HS-5 (cell line): ENCODE measurements at places on chromosomes 3 and 15.

- DNase-seq, result no peak
Measured at GRCh38 chr3:64856106-64856505, 168.3 kb upstream of the ADAMTS9 start.

GRCh38 chr15:43796566-43796965 lies 3.5 kb downstream of the SERINC4 start:
- DNase-seq, result no peak

GRCh38 chr3:26647078-26647477 lies 24.5 kb downstream of the LRRC3B start:
- DNase-seq, result no peak

- no peak for DNase-seq
Measured at GRCh38 chr3:19147905-19148767, at the start of gene KCNH8. TSS of gene KCNH8 (plus strand) at chr3:19148510. CDS start at chr3:19148720, 210 bp downstream.

GRCh38 chr3:142105991-142106390 lies 43.4 kb downstream of the TFDP2 start:
- DNase-seq, result no peak

DNA sequence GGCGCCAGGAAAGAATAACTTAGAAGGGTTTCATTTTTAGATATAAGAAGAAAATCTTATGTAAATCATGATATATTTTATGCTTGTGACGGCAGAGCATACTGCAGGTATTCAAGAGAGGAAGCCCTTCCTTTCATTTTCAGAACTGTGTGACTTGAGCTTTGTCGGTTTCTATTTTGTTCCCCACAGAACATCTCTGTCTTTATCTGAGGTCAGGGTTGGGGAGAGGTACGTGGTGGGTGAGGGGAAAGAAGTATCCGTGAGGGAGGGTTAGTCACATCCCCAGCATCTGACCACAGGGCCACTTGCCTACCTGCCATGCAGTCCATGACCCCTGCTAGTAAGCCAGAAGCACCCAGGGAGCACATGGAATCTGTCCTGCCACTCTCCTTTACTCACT lies 126.5 kb downstream of the DGKG start:
- DNase-seq, result no peak

- no peak for DNase-seq
Measured at GRCh38 chr15:83081256-83082014, 14.4 kb upstream of the BTBD1 start.

DNA sequence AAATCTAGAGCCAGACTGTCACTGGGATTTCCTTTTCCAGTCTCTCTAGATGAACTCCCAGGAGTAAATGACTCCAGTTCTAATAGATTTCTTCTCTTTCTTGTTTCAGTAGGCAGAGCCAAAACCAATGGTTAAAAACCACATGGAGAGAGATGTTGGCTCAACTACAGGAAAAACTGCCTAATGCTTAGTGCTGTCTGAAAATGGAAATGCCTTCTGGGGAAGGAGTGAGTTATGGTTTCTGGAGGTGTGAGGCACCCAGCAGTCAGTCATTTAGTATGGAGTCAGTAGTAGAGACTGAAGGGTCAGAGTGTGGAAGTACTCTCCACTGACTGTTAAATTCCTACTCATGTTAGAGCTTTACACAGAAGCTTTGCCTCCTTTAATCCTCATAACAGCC lies 136.7 kb downstream of the CCNL1 start:
- no peak for DNase-seq

DNA sequence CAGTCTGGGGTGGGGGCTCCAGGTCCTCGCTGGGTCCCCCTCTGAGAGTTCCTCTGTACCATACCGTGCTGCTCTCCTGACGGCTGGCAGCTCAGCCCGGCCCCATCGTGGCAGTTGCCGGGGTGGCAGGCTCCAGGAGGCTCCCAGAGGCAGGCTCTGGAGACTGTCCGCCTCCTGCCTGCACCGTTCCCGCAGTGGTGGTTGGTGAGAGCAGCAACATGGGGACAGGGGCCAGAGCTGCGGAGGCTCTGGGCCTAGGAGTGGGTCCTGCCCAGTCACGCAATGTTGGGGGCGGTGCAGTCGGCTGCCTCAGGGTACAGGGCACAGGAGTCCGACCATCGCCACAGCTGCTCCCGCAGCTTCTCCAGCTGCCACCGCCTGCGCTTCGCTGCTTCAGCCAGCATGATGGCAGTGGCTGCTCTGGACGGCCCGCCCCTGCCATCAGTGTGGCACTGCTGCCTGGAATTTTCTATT lies 492.7 kb downstream of the AGBL1 start:
- DNase-seq, result no peak

- DNase-seq, result no peak
Measured at GRCh38 chr3:72299823-72300222, 514.9 kb upstream of the PROK2 start.

- no peak for DNase-seq
Measured at GRCh38 chr15:45637552-45638033, 2.8 kb downstream of the SQOR start.

DNA sequence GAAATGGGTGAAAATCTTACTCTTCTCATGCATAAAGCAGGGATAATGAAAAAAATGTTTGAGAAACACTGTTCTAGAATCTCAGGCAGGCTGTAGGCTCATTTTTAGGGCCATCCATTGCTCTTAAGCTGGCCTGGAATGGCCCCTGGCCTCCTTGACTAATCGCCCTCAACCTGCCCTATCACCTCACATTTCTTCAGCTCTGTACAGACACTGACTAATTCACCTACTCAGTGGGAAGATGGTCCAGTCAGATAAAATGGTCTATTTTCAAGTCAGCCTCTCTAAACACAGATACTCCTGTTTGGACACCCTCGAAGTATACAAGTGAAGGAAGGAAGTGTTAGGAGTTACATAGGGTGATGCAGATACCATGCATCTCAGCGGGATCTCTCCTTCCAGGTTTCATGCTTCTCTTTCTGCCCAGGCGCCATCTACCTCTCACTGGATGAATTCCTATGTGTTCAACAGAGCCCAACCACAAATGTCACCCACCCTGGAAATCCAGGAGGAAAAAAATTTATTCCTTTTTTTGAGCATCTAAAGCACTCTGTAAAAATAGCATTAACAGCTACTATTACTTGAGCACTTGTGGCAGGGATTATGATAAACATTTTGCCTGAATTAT lies 12.1 kb downstream of the FMN1 start:
- no peak for DNase-seq

DNA sequence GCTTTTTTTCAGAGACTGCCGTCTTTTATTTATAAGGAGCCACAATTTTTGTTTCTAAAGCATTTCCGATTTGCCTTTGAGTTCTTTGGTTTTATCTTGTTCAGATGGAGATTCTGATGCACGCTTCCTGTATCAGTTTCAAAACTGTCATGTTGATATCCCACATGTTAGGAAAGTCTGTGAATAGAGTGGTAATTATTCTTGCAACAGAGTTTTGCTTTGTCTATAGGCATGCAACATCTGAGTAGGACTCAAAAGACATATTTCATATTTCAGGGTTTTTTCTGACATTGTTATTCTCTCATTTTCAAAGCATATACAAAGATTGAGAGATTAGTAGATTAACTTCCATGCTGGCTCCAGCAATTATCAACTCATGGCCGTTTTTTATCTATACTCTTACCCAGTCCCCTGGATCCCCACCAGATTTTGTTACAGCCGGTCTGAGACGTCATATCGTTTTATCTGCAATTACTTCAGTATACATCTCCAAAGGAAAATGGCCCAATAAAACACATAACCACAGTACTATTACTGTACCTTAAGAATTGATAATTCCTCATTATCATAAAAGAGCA lies 22.4 kb downstream of the PAQR5 start:
- no peak for DNase-seq

- DNase-seq, result no peak
Measured at GRCh38 chr3:188761439-188761838, 410.3 kb upstream of the TPRG1 start.

DNA sequence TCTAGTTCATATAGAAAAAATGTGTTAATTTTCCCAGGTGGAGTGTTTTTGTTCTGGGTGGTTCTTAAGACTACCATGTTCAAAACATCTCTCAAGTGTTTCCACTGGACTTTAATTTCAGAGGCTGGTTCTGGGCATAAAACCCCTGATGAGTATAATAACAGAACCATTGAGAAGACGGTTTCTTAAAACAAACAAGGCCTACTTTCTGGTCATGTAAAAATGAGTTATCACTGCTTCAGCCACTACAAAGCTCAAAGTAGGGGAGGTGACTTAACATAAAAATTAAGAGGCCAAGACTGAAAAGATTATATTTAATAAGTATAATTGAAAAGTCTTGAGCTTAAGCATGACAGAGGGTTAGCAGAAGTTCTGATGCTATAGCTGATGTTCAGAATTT lies 33.8 kb downstream of the RYR3 start:
- DNase-seq, result no peak

DNA sequence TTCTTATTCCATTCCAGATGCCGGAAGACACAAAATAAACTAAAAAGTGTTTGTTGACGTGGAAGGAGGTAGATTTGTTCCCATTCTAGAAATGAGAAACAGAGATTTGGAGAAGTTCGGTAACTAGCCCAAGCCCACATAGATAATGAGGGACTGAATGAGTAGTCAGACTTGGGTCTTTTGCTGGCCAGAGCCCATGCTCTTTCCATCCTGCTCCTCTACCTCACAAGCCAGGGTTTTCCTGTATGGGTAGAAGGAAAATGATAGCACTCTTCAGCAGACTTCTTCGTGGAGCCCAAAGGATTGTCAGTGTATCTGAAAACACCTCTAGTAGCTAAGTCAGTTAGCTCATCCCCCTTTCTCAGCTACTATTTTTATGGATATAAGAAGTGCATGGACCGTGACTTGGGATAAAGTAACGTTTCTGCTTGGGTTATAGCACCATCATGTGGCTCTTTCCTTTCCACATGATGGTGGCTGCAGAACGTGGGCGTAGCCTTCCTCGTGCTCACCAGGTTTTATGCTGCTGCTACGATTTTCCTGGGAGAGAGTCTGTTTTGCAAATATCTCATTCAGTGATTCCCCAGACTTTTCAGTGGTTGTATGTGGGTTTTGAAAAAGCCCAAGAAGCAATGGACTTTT lies 84.6 kb downstream of the DGKG start:
- DNase-seq, result no peak

DNA sequence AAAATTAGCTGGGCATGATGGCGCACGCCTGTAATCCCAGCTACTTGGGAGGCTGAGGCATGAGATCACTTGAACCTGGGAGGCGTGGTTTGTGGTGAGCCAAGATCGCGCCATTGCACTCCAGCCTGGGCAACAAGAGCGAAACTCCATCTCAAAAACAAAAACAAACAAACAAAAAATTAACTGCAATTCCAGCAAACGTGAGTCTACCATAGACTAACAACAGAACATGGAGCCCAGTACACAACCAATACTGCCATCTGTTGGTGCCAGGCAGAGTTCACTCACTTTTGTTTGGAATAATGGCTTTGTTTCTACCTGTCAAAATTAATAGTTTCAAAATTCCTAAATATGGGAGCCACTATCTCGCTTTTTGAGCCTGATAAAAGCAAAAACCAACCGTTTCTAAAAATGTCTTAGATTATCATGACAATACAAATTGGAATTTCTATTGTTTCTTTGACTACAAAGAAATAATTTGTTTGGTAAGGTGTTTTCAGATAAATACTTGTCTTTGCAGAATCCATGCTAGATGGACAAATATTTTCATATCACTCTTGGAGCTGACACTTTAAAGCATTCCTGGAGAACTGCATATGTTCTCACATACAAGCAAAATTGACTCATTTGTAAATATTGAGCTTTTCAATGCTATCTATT lies 45.0 kb downstream of the GPR176 start:
- no peak for DNase-seq

DNA sequence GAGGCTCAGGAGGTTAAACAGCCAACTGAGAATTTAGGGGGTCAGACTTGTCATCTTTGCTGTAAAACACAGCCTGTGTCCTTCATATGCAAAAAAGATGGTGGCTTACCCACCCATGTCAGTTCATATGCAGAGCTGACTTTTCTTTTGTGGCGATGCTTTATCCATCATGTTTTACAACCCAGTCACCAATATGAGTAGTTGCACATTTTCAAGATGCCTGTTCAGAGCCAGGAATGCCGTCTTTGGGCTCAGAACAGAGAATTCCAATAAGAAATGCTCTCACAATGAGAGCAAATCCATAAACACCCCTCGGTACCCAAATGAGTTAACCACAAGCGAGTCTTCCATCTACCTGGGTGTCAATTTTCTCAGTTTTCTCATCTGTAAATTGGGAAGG lies 83.6 kb downstream of the TIGIT start:
- DNase-seq, result no peak

DNA sequence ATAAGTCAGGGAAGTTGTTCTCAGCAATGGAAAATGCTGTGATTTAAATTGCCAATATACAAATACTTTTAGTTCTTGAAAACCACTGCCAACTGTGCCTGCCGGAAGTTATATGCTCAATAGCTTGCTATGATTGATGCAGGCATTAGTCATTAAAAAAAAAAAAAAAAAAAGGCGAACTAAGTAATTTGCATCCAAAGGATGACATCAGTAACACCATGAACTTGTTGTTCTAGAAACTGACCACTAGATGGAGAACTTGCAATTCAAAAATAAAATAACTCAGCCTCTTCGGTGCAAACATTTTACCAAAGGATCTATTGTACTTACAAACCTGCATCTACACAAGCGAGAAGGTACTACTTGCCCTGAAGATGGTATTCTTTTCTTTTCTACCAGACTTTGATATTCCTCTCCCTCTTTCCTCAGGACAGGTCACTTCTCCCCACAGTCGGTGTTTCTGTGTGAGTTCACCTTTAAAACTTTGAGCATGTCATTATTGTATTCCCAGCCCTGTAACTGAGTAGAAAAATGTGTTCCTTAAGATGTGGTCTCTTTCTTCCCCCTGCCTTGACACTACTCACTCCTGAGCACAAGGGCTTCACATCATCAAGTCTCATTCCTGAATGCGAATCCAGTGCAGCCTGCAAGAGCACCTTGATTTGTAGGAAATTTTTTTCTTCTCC lies 115.0 kb upstream of the VEPH1 start:
- DNase-seq, result peak; percentile 83

GRCh38 chr15:79657722-79658121 lies 225.6 kb downstream of the MINAR1 start:
- no peak for DNase-seq

- DNase-seq, result no peak
Measured at GRCh38 chr15:72532991-72533601, 59.0 kb downstream of the ARIH1 start.

DNA sequence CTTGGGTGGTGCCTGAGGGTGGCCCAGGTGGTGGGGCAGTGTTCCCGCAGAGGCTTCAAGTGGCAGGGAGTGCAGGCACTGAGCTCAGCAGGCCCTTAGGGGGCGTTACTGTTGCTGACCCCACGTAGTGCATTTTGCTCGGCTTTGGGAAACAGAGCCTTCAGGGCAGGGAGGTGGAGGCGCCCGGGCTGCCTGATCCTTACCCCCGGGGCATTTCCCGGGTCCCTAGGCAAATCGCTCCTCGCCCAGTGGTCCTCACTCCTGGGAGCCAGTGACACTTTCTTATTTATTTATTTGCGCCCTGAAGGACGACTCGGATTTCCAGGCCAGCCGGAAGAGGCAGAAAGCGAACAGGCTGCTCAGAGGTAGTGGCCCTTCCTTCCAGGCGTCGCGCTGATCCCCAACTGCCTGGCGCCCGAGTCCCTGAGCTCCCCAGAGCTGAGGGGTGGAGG lies 10.1 kb upstream of the FOXB1 start:
- no peak for DNase-seq

GRCh38 chr3:133944641-133945380 lies 49.1 kb upstream of the RAB6B start:
- DNase-seq, result no peak

- no peak for DNase-seq
Measured at GRCh38 chr3:14740983-14741382, 66.0 kb downstream of the C3orf20 start.

GRCh38 chr15:100515758-100516157 lies 13.0 kb downstream of the CERS3 start:
- DNase-seq, result no peak
